ENCODE measurements at places on chromosomes 5 and 9.

DNA sequence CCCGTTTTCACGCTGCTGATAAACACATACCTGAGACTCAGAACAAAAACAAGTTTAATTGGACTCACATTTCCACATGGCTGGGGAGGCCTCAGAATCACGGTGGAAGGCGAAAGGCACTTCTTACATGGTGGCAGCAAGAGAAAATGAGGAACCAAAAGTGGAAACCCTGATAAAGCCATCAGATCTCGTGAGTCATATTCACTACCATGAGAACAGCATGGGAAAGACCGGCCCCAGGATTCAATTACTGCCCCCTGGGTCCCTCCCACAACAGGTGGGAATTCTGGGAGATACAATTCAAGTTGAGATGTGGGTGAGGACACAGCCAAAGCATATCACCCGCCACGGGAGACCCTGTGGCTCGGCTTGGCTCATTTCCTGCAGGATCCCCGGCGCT, 20.2 kb downstream of the EXD3 start:
- DNase-seq, result no peak

DNA sequence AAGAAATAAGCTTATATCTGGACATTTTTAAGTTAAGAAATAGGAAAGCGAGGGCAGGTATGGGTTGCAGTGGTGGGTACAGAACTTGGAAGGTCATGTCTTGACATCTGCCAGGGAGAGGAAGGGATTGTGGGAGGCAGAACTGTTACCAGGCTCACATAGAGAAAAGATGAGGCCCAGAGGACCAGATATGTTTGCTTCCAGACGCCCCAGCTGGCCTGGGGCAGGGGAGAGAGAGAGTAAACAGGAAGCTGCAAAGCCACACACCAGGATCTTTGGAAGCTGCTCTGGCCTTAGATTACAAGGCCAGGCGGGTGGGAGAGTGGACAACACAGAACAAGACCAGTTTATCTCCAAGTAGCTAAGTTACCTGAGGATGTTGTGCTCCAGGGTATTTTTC, 71.2 kb downstream of the MARCHF11 start:
- DNase-seq, result no peak

GRCh38 chr9:119278171-119278570, 91.1 kb downstream of the BRINP1 start:
- no peak for DNase-seq

- no peak for DNase-seq
These were observed 16.6 kb upstream of the FBP2 start for GRCh38 chr9:94610181-94610606.

- DNase-seq, result no peak
These were observed 286.9 kb downstream of the GADD45G start for GRCh38 chr9:89891591-89892304.

DNA sequence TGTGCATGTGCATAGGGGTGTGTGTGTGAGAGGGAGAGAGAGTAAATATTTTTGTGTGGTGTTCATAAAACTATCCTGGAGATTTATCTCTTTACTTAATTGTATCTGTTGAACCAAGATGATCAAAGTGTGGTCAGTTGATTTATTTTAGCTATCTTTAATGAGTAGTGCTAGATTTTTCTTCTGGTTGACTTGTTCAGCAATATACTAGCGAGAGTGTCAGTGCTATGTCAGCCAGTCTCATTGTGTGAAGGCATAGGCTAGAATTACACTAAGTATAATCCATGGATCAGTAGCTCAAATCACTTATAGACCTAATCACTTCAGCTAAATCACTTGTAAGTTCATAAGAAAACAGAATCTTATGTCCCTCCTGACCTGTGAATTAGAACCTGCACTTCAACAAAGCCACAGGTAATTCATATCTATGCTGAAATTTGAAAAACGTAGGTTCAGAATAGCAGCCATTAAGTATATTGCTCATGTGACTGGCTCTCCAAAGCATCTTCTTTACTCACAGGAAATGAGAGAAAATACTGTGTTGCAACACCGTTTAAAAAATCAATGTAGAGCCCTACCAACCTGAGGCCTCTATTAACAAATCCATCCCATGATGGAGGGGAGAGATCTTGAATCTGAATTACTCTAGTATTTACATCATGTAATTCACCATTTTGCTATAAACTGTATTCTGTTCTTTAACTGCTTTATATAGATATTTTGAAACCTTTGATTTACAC, 203.1 kb upstream of the ACTBL2 start:
- DNase-seq, result no peak

DNA sequence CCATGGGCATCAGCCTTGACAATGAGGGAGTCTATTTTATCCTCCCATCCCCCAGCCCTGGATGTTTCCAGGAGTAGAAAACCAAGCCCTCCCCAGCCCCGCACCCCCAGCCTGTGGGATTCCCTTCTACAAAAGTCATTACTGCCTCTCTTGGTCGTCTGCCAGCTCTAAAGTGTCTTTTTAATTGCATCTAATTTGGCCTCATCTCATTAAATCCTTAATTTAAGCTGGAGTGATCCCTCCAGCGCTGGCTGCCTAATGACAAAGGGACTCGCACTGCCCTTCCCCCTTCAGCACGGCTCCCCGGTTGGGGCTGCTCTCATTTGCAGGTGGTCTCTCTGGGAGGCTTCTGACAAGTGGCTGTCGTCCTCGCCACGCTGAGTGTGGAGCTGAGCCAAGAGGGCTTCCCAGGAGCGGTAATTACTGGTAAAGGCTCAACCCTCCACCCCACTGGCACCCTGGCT, 107.9 kb upstream of the ALDH1B1 start:
- DNase-seq, result no peak

Data from activated T-helper 9 cell treated with anti-CD3 and anti-CD28 coated beads, Interleukin-2, amount 50 U/mL, for 16 hours (primary cell).